H7 (cell line): ENCODE measurements at places on chromosomes 16 and 17. TPM values are rescaled to one million over a fixed set of nuclear protein-coding genes. Genes with fewer than 3 reads are reported as not detected.

The AHSP gene
- total RNA-seq = 0.62 and 3.3 TPM in 2 replicates

The KRTAP9-4 gene
- total RNA-seq = not detected in 2 replicates

The HOXB4 gene
- 0.03 TPM in 1 of 2 replicates, not detected in the other for total RNA-seq

The CD300LG gene
- total RNA-seq = not detected in 2 replicates

The NLRC3 gene
- 0.03 and 0.11 TPM in 2 replicates for total RNA-seq

The KRT25 gene
- not detected in 2 replicates for total RNA-seq

The SEPTIN1 gene
- 0.18 and 0.80 TPM in 2 replicates for total RNA-seq

The HASPIN gene
- total RNA-seq = 34.2 and 39.1 TPM in 2 replicates

The TBC1D26 gene
- 3.8 and 7.7 TPM in 2 replicates for total RNA-seq

The BLTP2 gene
- 86.6 and 97.0 TPM in 2 replicates for total RNA-seq

The SCGB1C2 gene
- not detected in 2 replicates for total RNA-seq

The SOST gene
- total RNA-seq = not detected in 2 replicates

The TAX1BP3 gene
- total RNA-seq = 116 and 122 TPM in 2 replicates

The FLYWCH2 gene
- total RNA-seq = 55.2 and 94.1 TPM in 2 replicates

The ITGA2B gene
- 6.2 and 11.4 TPM in 2 replicates for total RNA-seq

The CTRB1 gene
- total RNA-seq = not detected in 2 replicates

The TK1 gene
- total RNA-seq = 48.4 and 56.5 TPM in 2 replicates

The TEDC2 gene
- total RNA-seq = 87.2 and 90.7 TPM in 2 replicates

The SLC16A11 gene
- 0.24 and 0.37 TPM in 2 replicates for total RNA-seq

The IL32 gene
- 7.9 and 9.9 TPM in 2 replicates for total RNA-seq

The CACNG5 gene
- 1.4 and 2.0 TPM in 2 replicates for total RNA-seq

The OSGIN1 gene
- 1.3 and 1.6 TPM in 2 replicates for total RNA-seq

The HOXB3 gene
- 4.5 and 6.8 TPM in 2 replicates for total RNA-seq

The ZNF287 gene
- 1.4 and 4.7 TPM in 2 replicates for total RNA-seq

The MMP2 gene
- total RNA-seq = 33.7 and 36.7 TPM in 2 replicates

The GP1BA gene
- total RNA-seq = not detected in 2 replicates

The TP53TG3C gene
- total RNA-seq = not detected in 2 replicates

The TOP2A gene
- total RNA-seq = 159 and 249 TPM in 2 replicates

The TAOK1 gene
- 27.4 and 51.0 TPM in 2 replicates for total RNA-seq

The CRHR1 gene
- total RNA-seq = 0.14 and 0.81 TPM in 2 replicates
